ENCODE measurements at places on chromosomes 4 and X. TPM values are rescaled to one million over a fixed set of nuclear protein-coding genes. Genes with fewer than 3 reads are reported as not detected.

Gene CLDN2
- total RNA-seq, result not detected

- no peak for DNase-seq
Measured at GRCh38 chr4:40600850-40601249, 28.8 kb downstream of the RBM47 start.

GRCh38 chrX:11953615-11954014 is 184.7 kb upstream of the FRMPD4 start:
- DNase-seq, result no peak

- DNase-seq, result peak; percentile 5
Measured at GRCh38 chr4:113952452-113953029, 26.9 kb downstream of the ARSJ start.

- no peak for DNase-seq
Measured at GRCh38 chr4:78484574-78484973, 67.0 kb upstream of the ANXA3 start.

- DNase-seq, result no peak
Measured at GRCh38 chr4:112847781-112848180, 201.7 kb upstream of the ANK2 start.

GRCh38 chrX:34631479-34632220 is 25.4 kb downstream of the TMEM47 start:
- DNase-seq, result no peak

Gene ARR3
- total RNA-seq, result not detected

DNA sequence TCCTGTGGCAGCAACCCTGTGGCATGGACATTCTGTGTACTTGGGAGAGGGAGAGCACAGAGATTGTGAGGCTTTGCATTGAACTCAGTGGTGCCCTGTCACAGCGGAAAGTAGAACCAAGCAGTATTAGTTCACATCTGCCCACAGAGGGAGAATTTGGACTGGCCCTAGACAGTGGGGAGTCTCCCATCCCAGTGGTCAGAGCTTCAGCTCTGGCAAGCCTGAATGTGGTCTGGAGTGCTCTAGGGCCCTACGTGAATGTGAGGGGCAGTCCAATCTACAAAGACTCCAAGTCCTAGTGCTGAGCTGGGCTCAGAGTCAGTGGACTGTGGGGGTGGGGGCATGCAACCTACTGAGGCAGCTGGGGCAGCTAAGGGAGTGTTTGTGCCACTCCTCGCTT is 34.8 kb downstream of the ZIC3 start:
- DNase-seq, result no peak

GRCh38 chrX:51296138-51296537 is 36.5 kb upstream of the NUDT10 start:
- DNase-seq, result no peak

- DNase-seq, result no peak
Measured at GRCh38 chr4:78953769-78954666, 14.8 kb upstream of the PAQR3 start.

GRCh38 chrX:111728096-111728495 is 47.1 kb downstream of the ALG13 start:
- no peak for DNase-seq

DNA sequence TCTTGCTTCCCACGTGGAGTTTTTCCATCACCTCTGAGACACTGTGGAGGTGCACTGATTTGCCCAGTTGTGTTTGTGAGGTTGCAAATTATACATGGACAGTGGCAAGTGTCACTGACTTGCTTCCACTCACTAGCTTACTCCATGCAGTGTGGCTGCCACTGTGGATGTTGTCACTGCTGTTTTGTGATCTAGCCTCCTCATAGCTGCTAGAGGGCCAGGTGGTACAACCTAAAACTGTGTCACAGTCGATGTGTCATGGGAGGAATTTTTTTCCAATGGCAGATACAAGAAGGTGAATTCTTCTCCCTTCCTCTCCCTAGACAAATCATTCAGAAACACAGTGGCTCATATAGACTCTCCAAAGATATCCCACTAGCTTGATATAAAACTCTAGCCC is 37.5 kb upstream of the TMPRSS11F start:
- no peak for DNase-seq

Gene CWH43
- total RNA-seq, result not detected

DNA sequence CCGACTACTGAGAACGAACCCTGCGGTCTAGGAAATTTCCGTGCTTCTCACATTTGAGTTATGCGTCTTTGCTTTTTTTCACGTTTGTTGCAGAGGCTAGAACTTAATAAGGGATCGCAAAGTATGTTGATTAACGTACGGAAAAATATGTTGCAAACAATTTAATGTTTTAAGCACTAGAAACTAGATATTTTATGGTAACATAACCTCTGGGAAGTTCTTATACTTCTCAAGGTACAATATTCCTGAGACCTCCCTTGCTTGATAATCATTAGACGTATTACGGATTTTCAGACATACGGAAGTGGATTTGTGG is 639 bp upstream of the PRDM5 start:
- DNase-seq, result no peak

GRCh38 chr4:156560701-156561100 is 410.9 kb downstream of the PDGFC start:
- no peak for DNase-seq

Gene PIGA
- total RNA-seq, result 8.2 TPM

Gene PASD1
- not detected for total RNA-seq

Gene MAGEC2
- total RNA-seq, result not detected

Gene NAT8L
- total RNA-seq, result 5.2 TPM

All from H7 (cell line).